ENCODE measurements at places on chromosomes 12 and 14.
A peak's percentile ranks its signal among the peaks of the same experiment; 100 is the strongest.

DNA sequence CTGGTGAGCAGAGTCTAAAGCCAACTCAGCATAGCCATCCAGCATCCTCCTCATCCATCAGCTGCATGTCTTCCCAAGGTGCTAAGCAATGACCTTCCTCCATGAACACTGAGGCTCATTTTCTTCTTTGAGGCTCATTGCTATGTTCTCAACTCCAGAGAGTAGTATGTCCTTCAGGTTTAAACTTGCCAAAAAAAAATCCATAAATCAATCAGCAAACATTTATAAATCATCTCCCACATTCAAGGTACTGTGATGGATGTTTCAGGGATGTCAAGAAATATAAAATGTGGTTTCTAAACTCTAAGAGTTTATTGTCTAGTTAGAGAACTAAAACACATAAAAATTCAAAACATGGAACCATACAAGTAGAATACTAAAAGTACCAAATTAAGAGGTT lies 29.8 kb upstream of the MDM1 start:
- no peak for DNase-seq

DNA sequence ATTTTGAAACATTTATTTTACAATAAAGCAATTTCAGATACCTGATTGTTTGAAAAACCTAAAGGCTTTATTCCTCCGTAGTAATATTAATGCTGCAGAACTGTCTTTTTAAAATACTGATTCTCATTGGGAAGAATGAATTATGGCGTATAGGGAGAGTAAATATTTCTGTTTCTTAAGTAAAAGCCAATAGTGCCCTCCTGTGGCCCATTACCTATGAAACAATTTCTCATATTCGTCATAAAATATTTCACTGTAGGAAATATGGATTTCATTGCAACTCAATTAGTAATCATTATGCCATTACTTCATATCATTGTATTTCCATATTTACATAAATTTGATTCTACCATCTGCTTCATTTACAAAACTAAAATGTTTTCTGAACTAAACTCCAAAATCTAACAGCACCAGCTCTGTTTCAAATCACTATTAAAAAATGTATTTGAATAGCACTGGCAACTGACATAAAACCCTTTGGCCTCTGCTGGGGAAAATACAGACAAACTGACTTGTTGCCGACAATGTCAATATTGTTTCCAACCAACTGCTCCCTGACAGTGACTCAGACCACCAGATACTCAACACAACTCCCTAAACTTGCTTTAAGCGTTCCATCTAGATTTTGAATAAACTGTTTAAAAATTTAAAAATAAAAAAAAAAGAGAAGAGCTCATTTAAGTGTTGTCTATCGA lies 290.3 kb downstream of the NAV3 start:
- peak; percentile 75 for DNase-seq

DNA sequence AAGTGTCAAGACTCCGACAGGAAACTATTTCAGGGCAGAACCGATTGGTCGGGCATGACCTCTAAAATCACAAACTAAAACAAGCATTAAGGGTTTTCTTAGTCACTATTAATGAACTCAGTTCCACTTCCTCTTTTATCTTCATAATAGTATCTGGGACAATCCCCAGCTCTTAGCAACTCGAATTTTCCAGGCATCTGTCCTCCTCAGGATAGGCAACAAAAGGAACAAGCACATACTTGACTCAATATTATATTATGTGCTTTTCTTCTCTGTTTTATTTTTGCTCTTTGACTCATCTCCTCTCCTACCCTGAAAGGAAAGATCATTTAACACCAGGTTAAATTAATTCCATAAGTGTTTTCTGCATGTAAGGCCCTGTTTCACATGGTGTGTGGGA lies 638.3 kb upstream of the TBX3 start:
- DNase-seq = no peak

DNA sequence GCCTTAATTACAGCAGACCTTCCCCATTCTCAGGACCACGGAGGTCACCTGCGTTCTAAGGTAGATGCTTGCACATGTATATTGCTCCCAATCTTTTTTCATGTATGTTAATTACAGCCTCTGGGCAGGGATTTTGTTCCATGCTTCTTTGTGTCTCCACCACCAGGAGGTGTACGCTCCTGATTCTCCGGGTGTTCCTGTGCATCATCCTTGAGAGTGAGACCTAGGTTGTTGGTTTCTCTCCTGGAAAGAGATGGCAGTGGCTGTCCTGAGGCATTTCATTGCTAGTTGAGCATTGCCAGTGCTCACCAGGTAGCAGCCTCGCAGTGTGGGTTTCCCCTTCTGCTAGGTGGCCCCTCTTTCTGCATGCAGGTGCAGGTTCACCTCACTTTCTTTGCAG lies 52.8 kb downstream of the KCNK13 start:
- DNase-seq = peak; percentile 2

DNA sequence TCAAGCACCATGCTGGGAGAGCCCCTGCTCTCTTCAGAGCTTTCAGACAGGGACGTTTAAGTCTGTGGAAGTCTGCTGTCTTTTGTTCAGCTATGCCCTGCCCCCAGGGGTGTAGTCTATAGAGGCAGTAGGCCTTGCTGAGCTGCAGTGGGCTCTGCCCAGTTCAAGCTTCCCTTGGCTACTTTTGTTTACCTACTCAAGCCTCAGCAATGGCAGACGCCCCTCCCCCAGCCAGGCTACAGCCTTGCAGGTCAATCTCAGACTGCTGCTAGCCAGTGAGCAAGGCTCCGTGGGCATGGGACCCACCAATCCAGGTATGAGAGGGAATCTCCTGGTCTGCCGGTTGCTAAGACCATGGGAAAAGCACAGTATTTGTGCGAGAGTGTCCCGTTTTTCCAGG lies 37.4 kb upstream of the C12orf71 start:
- no peak for DNase-seq

- DNase-seq = no peak
Measured at GRCh38 chr14:100386121-100386520, 63.0 kb downstream of the SLC25A47 start.

DNA sequence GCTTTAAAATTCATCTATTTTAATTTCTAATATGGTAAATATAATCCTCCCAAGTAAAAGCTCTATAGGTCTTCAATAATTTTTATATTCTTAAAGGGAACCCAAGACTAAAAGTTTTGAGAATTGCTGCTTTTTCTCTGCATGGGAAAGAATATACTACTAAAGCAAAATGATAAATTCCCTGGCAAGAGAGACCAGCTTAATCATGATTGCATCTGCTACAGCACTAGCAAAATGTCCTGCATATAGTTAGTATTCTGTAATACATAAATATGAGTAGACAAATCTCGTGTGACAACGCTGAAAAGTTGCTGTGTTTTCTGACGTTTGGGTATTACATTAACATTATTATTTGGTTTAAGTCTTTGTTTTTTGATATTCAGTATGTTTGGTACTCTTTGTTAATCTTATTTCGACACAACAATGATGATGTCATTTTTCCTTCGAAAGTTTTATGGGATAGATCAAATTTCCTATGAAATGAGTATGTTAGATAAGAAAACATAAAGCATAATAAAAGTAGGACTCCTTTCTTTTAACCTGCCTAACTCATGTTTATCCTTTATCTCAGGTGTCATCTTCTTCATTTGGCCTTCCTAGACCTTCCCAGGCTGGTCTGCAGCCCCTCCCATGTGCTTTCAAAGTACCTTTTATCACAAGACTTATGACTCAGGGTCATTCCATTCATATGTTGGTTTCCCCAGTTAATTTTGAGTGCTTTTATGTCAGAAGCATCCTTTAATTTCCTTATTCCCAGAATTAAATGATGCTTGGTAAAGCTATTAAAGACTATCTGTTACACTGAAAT lies 321.9 kb downstream of the RAD51B start:
- peak; percentile 45 for DNase-seq

- DNase-seq = no peak
Measured at GRCh38 chr12:62843716-62844115, 91.2 kb downstream of the PPM1H start.

GRCh38 chr12:75390156-75390898 lies 562 bp upstream of the GLIPR1L2 start:
- DNase-seq = peak; percentile 18

- no peak for DNase-seq
Measured at GRCh38 chr14:29262979-29263378, 496.4 kb downstream of the FOXG1 start.

DNA sequence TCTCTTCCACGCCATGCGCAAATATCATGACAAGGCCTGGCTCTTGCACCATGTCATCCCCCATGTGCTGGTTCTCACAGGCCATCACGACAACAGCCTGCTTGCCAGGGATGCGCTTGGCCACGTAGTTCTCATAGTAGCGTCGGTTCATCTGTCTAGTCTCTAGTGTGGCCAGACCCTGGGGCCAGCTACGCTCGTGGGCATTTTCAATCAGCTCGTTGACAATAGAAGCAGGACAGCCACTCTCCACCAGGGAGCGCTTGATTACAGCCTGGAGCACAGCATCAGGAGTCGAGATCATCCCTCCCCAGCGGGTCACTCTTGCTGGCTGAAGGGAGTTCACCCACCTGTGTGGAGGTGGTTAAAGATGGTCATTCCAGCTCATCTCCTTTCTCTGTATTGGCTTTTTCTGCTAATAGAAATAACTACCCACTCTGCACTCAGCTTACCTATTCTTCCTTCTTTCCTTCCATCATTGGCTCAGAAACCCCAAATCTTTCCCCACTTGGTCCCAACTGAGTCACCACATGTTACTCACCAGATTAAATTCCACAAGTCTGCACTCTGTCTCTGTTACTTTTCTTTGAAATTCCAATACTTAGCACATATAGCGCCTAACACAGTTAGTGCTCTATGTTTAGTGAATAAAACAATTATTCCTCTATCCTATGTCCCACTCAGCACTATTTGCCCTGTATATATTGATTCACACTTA lies 15.1 kb downstream of the RNF41 start:
- peak; percentile 70 for DNase-seq

- DNase-seq = peak; percentile 53
Measured at GRCh38 chr12:2891240-2892053, 756 bp downstream of the TULP3 start.

GRCh38 chr12:69466867-69467266 lies 3.3 kb upstream of the FRS2 start:
- DNase-seq = no peak

DNA sequence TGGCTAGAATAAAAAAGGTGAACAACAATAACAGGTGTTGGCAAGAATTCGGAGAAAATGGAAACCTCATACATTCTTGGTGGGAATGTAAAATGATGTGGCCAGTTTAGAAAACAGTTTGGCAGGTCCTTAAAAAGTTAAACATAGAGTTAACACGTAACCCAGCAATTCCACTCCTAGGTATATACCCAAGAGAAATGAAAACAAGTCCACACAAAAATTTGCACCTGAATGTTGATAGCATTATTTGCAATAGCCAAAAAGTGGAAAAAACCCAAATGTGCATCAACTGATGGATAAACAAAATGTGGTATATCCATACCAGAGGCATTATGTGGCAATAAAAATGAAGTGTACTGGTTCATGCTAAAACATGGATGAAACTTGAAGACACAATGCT lies 2.3 kb upstream of the MYO1H start:
- DNase-seq = no peak

- DNase-seq = no peak
Measured at GRCh38 chr12:33455096-33455495, 15.5 kb upstream of the SYT10 start.

- DNase-seq = no peak
Measured at GRCh38 chr12:63457428-63457827, 210.9 kb downstream of the DPY19L2 start.

GRCh38 chr12:4274396-4275015 lies 944 bp downstream of the CCND2 start:
- DNase-seq = no peak

DNA sequence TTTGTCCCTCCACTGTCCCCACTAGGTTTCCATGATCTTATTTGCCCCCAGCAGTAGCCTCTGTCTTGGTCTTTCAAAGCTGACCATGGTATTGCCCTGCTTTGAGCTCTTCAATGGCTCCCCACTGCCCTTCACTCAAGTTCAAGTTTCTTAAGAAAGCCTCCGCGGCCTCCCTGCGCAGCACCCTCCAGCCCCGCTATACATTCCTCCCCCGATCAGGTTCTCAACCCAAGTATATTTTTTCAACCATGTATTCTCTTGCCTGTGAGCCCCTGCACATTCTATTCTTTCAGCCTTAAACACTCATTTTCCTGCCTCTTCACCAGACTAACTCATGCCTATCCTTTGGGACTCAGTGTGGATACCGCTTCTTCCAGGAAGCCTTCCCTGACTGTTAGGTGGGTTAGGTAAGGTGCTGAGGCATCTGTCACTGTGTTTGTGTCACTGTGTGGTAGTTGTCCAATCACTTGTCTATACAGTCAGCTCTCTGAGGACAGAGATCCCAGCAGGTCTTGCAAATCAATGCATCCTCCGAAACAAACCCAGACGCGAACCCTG lies 4.3 kb downstream of the FAIM2 start:
- no peak for DNase-seq

DNA sequence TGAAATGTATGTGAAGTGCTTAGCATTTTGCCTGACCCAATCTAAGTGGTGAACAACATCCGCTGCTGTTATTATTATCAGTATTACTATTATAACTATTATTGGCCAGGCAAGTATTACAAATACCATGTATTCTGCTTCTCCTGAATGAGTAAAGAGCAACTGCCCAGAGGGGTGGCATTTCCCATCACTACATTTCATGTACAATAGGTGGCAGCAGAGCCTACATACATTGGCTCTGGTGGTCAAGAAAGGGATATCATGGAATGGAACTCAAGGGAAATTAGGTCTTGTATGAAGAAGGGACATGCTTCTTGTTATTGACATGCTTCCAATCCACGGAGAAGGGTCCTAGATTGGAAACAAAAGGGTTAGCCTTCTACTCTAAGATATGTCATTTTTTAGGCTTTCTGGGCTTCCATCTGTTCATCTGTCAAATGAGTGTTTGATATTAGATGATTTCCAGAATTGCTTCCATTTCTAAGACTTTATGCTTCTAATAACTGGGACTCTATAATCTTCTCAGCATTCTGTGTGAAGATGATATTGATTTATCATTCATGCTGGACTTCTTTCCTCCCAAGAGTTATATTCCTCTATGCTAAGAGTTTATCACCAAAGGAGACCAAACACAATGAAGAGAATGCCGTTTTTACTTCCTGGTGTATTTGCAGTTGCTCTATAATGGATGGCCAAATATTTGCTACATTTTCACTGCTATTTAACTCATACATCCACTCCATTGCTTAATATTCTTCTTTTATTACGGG lies 239.1 kb downstream of the SSPN start:
- peak; percentile 79 for DNase-seq

GRCh38 chr14:26935733-26936132 lies 337.9 kb upstream of the NOVA1 start:
- no peak for DNase-seq

DNA sequence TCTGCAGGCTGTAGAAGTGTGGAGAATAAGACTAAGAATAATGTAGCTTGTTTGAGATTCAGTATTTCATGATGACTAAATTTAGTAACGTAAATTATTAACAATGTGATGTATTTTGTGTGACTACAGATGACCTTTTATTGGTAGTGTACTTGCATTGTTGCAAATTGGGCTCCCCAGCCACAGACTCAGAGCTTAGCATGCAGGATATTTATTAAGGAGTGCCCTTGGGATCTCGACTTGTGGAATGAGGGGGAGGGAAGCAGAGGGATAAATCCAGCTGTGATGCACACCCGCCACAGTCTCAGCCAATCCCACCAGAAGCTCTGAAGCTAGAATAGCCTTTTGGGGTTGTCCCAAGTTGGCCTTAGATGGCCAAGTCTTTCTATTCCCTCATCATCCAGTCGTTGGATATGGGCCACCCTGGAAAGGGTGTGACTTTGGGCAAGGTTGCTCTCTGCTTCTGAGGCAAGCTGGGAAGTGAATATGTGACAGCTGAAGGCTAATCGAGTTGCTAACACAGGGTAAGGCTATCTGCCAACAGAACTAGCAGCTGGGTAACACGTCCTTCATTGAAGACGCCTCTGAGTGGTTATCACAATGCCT lies 42.1 kb upstream of the USP44 start:
- no peak for DNase-seq

All from HT-29 (cell line).